ENCODE measurements at places on chromosomes 5 and 9. TPM values are rescaled to one million over a fixed set of nuclear protein-coding genes. Genes with fewer than 3 reads are reported as not detected.

Gene PCDH1
- total RNA-seq = 41.3 TPM

Gene HOMER1
- total RNA-seq = 7.8 TPM

Gene PCDHGB4
- 2.4 TPM for total RNA-seq

Gene IFNA5
- total RNA-seq = not detected

Gene IL9
- total RNA-seq = not detected

Gene ACSL6
- total RNA-seq = not detected

Gene MCIDAS
- total RNA-seq = 0.46 TPM

Gene OR1L6
- not detected for total RNA-seq

Gene GCNT4
- total RNA-seq = 0.33 TPM

Gene CCNI2
- 0.69 TPM for total RNA-seq

Gene UBE2QL1
- 0.09 TPM for total RNA-seq

Gene PCDHA9
- 1.2 TPM for total RNA-seq

Gene OSMR
- 78.6 TPM for total RNA-seq

Gene TICAM2
- total RNA-seq = 1.5 TPM

Gene PTGES
- 2.1 TPM for total RNA-seq

Gene DEPDC1B
- total RNA-seq = 3.1 TPM

Gene LRRC19
- total RNA-seq = 1.5 TPM

Gene S100Z
- total RNA-seq = 0.49 TPM

Gene CPEB4
- 59.8 TPM for total RNA-seq

Gene PDZD2
- 71.6 TPM for total RNA-seq

Gene NUTM2F
- total RNA-seq = not detected

Gene KLHL9
- 17.8 TPM for total RNA-seq

Gene FAM78A
- total RNA-seq = 9.1 TPM

Gene ORM2
- 5.5 TPM for total RNA-seq

Gene ZFP37
- total RNA-seq = 2.5 TPM

Gene STARD4
- 44.5 TPM for total RNA-seq

All from upper lobe of left lung (tissue), 6 donors.